Heart left ventricle (tissue), 16 donors: ENCODE measurements at places on chromosomes 1 and 21. TPM values are rescaled to one million over a fixed set of nuclear protein-coding genes. Genes with fewer than 3 reads are reported as not detected.

DNA sequence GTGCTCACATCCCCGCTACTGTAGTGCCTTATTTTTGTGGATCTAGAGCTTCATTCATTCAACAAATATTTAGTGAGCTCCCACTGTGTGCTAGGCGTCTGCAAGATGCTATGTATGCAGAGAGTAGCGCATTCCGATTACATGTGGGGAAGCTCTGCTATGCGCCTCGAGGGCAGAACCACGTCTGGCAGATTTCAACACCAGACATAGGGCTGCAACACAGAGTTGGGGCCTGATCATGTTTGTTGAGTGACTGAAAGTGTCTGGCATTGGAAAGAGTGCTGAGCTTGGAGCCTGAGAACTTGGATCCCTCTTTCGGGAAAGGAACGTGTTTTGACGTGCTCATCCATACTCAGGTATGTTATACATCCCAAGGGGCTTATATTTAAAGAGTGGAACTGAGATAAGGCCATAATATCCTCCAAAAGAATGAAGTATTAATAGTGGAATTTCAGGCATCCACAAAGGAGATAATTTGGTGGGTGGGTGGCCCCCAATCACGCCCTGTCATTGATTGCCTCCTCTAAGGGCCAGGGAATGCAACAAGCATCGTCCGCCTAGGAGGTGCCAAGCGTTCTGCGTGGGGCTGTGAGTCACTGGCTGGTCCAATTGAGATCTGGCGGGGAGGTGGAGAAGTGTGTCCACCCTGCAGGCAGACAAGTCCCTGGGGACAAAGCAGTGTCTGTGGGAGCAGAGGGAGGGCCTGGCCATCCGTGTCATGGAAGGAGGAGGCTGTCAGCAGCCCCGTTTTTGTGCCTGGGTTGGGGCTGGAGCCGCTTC lies 62.8 kb upstream of the ZBTB40 start:
- DNase-seq, result no peak

DNA sequence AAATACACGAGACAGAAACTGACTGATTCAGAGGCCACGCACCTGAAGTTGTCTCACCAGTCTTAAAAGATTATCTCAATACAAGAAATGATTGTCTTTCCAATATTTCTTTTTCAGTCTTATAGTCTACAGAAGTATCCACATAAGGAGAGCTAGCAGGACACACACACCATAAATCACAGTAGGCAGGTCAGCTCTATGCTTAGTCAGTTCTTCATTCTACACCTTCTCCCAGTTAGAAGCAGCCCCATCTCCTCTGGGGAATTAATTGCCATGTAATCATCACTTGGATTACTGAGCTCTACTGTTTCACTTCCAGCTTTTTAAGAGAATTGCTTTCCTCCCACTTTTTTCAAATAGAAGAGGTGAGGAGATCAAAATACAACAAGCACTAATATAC lies 59.6 kb downstream of the SMYD3 start:
- no peak for DNase-seq

The TSPAN1 gene
- 5.5 TPM for polyA plus RNA-seq

DNA sequence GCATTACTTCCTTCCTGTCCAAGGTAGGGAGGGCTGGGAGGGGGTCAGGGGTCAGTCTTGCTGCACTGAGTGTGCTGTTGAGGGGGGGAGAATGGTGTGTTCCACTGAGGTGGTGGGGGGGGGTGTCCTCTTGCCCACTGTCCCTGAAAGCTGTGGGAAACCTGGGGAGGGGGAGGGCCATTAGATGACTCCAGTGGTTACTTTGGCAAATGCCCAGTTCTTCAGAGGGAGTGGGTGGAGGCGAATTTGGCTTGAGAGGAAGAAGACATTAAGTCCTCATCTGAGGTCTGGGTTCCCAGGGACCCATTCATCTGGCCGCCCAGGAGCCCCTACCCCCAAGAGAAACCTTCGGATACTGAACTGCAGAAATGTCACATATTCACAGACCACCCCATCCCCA lies 36.2 kb downstream of the MEF2D start:
- no peak for DNase-seq

The CRYBG2 gene
- not detected for polyA plus RNA-seq

GRCh38 chr1:43836267-43836951 lies 97.2 kb upstream of the ARTN start:
- DNase-seq, result peak; percentile 67

The CBR3 gene
- polyA plus RNA-seq, result 4.2 TPM

The GJA5 gene
- 5.8 TPM for polyA plus RNA-seq

GRCh38 chr1:24347159-24347934 lies 28.2 kb downstream of the GRHL3 start:
- no peak for DNase-seq

The FAM3B gene
- not detected for polyA plus RNA-seq

DNA sequence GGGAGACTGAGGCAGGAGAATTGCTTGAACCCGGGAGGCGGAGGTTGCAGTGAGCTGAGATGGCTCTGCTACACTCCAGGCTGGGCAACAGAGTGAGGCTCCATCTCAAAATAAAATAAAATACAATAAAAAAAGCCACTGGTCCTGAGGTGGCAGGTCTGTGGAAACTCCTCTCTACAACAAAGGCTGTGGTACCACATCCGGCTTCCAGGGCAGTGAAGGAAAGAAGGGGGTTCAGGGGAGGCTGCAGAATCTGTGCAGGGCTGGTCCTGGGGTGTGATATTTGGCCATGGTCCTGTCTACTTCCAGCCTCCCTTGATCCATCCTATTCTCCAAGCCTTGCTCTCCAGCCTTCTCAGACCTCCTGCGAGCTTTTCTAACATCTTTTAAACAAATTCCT lies 731 bp upstream of the ZNF683 start:
- DNase-seq, result no peak

The IGSF9 gene
- polyA plus RNA-seq, result 0.06 TPM

DNA sequence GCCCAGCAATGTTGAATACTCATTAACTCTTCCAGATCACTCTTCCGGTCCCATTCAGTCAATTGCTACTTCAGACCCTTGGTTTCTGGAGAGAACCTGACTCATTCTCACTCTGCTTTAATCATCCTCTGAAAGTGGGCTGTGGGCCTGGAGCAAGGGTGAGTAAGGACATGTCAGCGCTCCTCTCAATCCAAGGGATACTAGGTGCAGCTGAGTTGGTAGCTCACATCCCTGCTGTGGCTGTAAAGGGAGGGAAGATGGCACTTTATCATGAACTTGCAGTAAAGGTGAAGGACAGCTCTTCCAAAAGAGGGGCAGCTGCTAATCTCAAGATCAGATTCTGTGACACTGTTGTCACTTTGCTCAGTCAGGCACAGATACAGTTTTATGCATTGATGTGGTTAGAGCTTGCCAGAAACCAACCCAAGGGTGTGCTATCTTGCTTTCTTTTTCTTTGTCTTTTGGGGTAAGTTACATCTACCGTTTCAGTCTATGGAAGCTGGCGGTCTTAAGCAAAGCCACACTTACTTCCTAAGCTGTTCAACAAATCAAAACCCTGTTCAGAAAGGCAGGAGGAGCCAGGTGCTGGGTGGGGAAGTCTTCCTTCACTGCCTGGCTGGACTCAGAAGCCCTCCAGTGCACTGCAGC lies 26.5 kb upstream of the NTPCR start:
- no peak for DNase-seq

The SPRR4 gene
- polyA plus RNA-seq, result not detected

DNA sequence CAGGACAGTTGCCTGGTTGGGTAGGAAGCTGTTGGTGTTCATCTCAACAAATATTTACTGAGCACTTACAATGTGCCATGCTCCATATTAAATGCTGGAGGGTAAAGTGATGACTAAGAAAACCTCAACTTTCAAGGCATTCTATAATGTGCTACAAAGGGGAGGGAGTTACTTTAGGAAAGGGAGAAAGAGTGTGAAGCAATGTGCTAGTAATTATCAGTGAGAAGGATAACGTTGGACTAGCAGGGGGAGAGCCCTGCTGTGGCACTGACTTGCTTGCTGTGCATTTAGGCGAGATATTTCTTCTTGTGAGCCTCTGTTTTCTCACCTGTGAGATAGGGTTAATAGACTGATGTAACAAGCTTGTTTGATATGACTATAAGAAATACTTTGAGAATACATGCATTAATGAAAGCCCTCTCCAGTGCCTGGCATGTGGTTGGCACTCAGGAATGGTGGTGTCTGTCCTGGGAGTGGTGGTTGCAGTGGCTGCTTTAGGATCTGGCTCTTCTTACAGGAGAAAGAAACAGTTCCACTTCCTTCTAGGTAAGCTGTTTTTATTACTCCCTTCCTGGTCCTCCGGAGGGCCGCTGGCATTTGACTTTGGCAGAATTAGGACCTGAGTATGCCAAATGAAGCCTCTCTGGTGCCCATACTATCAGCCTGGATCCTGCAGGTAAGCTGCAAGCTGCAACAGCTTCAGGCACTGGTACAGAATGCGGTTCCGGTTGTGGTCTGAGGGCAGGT lies 111.1 kb upstream of the COA6 start:
- no peak for DNase-seq

The A3GALT2 gene
- polyA plus RNA-seq, result not detected

The AIRE gene
- 0.03 TPM for polyA plus RNA-seq

GRCh38 chr1:12031039-12031980 lies 12.0 kb downstream of the MIIP start:
- no peak for DNase-seq

The GFI1 gene
- 0.12 TPM for polyA plus RNA-seq

The DPT gene
- 15.1 TPM for polyA plus RNA-seq

The ALPL gene
- 17.8 TPM for polyA plus RNA-seq

The ERICH3 gene
- polyA plus RNA-seq, result 0.08 TPM

- no peak for DNase-seq
Observed at GRCh38 chr1:52559875-52560274, 7.0 kb upstream of the TUT4 start.

DNA sequence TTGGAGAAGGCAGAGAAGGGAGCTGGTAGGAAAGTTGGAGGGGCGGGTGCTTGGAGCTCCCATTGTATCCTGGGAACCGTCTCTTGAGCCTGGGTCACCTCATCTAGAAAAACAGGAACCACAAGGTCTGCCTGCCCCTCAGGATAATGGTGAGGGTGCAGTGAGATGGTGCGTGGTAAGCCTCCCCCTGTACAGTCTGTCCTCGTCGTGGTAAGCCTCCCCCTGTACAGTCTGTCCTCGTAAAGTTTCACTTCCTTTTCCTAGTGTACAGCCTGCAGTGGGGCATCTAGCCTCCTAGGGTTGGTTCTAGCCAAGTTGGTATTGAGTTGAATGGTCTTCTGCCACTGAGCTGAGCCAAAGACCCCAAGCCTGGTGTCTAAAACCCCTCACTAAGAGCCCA lies 66.5 kb upstream of the IGSF21 start:
- DNase-seq, result no peak

The FCRL4 gene
- not detected for polyA plus RNA-seq

DNA sequence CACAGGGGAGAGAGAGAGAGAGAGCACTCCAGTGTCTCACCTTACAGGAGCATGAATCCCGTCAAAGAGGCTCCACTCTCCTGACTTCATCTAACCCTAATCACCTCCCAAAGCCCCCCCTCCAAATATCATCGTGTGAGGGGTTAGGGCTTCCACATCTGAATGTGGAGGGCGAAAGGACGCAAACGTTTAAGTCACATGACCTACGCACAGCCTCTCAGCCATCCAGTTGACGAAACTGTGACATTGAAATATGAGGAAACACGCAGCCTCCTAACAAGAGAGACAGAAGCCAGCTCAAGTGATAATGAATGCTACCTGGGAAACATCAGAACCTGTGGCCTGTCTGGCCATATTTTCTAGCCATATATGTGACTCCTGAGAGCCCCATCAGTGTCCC lies 63.7 kb downstream of the MATN1 start:
- no peak for DNase-seq

DNA sequence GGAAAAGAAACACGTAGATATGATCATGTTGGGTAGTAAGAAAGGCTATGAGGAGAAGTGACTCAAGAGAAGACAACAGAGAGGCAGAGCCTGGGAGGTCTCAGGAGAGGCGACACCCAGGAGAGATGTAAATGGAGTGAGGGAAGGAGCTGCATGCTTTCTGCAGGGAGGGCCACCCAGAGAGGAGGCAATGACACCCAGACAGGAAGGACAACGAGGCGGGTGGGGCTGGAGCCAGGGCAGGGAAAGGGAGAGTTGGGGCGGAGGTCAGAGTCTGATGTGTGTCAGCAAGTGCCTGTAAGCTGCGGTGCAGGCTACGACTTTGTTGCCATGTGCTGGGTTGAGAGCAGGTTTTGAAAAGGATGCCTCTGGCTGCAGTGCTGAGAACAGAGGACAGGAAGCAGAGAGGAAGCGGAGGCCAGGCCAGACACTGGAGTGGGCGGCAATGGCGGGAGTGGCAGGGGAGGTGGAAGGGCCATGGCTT lies 31.3 kb downstream of the SLC1A7 start:
- DNase-seq, result no peak

The TSTD1 gene
- 14.7 TPM for polyA plus RNA-seq

- DNase-seq, result no peak
Observed at GRCh38 chr1:94966033-94966432, 39.1 kb upstream of the CNN3 start.

The HMCN1 gene
- polyA plus RNA-seq, result 2.1 TPM

DNA sequence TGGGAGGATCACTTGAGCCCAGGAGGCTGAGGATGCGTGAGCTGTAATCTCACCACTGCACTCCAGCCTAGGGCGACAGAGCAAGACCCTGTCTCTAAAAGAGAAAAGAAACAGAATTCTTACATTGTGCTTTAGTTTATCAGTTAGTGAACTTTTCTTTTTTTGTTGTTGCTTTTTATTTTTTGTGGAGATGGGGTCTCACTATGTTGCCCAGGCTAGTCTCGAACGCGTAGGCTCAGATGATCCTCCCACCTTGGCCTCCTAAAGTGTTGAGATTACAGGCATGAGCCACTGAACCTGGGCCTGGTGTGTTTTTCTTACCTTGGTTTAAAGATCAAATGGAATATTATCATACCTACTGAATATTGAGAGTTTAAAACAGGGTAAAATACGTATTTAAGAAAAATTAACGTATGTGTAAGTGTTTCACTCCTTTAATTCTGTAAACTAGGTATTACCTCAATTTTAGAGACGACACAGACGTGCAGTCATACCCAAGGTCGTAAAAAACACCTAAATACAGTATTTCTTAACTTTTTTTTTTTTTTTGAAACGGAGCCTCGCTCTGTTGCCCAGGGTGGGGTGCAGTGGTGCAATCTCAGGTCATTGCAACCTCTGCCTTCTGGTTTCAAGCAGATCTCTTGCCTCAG lies 39.6 kb downstream of the KIF1B start:
- no peak for DNase-seq

The TCEA3 gene
- 21.5 TPM for polyA plus RNA-seq

- no peak for DNase-seq
Observed at GRCh38 chr1:160399544-160400222, 681 bp upstream of the VANGL2 start.

The HFM1 gene
- polyA plus RNA-seq, result 0.17 TPM

The ZNF648 gene
- not detected for polyA plus RNA-seq

DNA sequence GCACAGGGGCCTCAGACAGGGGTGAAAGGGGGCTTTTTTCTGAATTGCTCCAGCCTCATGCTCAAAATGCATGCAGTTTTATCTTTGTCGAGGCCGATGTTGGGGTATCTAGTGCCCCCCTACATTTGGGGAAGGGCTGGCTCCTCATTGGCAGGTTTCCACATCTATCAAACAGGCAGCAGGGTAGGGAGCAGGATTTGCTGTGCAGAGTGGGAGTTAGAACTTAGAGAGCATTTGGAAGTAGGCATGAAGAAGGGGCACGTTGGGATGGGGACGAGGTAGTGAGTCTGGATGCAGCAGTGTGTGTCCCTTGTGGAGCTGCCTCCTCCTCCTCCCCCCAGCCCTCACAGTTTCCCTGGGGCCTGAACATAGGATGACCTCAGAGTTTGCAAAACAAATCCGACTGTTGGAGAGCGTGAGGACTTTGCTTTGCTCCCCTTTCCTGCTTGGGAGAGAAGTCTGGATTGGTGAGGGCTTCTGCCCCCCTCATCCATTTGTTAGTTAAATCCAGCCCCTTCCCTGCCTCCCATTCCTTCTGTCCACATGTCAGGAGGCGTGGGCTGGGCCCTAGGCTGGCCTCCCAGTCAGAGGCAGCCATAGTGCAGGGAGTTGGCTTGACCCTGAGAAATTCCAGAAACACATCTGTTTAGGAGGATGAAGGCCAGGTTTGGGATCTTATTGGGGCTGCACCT lies 36.9 kb upstream of the GPR37L1 start:
- no peak for DNase-seq
